Right lobe of liver (tissue), 6 donors: ENCODE measurements at places on chromosomes 12 and 14.

DNA sequence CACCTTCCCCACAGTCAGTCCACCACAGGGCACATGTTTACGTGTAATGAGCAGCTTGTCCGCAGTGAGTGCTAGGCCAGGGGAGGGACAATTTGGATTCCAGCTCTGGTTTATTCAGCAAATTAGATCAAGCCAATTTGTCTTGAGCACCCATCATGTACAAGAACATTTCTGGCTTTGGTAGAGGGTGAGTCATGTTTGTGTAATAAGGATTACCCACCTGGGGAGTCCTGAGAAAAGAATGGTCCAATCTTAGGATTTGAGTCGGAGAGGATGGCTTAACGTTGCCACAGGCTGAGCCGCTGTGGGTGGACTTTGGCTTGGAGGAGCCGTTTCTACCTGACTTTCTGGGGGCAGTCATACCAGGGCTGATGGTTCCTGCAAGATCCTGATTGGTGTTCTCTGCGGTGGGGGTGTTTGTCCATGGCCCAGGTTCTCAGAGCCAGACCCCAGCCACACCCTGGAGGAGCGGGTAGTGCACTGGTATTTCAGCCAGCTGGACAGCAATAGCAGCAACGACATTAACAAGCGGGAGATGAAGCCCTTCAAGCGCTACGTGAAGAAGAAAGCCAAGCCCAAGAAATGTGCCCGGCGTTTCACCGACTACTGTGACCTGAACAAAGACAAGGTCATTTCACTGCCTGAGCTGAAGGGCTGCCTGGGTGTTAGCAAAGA lies 143.7 kb downstream of the SMOC1 start:
- no peak overlapping the region for H3K27ac ChIP-seq
- DNase-seq = no peak
- H3K4me1 ChIP-seq = no peaks in the 10 kb centered on the region
- H3K27me3 ChIP-seq = no peaks in the 10 kb centered on the region
- H3K36me3 ChIP-seq = peaks cover 1% of the 10 kb centered on the region
- no peak overlapping the region for H3K4me3 ChIP-seq

DNA sequence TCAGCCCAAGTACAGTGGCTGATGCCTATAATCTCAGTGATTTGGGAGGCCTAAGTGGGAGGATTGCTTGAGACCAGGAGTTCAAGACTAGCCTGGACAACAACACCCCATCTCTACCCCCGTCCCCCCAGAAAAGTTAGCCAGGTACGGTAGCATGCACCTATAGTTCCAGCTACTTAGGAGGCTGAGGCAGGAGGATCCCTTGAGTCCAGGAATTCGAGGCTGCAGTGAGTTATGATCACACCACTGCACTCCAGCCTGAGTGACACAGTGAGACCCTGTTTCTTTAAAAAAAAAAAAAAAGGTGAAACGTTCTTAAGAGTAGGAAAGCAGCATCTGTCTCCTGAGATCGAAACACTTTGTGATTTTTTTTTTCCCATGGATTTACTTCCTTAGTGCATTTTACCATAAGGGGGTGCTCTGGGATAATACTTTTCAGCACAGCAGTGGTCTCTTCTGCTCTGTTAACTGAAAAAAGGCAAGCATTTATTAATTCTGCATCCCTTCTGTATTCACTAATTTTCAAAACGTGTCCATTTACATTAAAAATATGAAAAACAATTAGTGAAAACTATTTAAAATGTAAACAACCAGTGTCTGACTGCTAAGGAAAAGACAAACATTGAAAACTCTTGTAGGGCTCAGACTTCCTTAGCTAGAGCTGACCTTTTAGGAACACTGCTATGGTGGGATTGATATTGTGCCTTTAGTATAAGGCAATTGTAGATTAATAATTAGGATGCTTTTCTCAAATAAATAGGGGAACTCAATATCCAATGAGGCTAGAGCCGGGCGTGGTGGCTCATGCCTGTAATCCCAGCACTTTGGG lies 31.2 kb upstream of the USP44 start:
- H3K36me3 ChIP-seq = no peaks in the 10 kb centered on the region
- no peaks in the 10 kb centered on the region for H3K27me3 ChIP-seq

DNA sequence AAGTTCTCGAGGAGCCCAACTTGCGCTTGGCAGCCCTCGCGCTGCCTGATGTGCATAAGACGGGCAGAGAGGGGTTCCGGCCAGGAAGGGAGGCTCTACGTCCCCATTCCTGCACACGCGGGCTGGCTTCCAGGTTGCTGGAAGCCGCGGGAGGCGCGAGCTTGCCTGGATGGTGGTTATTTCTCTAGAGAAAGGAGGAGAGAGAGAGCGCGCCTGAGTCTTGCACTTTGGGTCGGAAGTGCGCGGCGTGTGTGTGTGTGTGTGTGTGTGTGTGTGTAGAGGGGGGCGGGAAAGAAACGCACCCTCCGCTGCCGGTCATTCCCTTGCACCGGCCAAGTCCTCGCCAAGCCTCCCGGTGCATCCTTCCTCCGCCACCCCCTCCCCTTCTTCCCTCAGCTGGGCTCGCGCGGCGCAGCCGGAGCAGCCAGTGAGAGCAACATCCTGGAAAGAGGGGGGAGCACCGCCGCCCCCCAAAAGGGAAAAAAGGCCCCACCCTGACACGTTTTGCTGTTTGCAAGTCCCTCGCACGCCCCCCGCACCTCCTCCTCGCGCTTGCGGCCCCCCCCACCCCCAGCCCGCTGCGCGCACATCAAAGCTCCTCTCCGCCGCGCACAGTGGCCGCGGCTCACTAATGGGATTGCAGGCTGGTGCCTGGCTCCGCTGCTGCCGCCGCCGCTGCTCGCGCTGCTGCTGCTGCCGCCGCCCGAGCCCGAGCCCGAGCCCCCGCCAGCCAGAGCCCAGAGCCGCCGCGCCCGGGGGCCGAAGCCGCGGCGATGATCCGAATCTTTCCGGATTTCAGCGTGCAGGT lies 4.4 kb upstream of the NPAS3 start:
- no peak overlapping the region for H3K27ac ChIP-seq
- peaks cover 14% of the 10 kb centered on the region for H3K27me3 ChIP-seq
- no peaks in the 10 kb centered on the region for H3K36me3 ChIP-seq
- DNase-seq = peak; percentile 36

GRCh38 chr14:94097091-94097490 lies 13.4 kb upstream of the IFI27 start:
- H3K4me1 ChIP-seq = no peaks in the 10 kb centered on the region
- DNase-seq = no peak

DNA sequence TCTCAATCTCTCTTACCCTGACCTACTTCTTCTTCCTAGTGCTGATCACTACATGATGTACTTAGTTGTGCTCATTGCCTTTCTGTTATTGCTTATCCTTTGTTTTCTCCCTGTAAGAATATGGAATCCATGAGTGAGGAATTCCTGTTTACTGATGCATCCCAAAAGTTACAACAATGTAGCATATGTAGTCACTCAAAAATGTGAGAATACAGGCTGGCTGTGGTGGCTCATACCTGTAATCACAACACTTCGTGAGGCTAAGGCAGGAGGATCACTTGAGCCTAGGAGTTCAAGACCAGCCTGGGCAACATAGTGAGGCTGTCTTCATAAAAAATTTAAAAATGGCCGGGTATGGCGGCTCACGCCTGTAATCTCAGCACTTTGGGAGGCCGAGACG lies 8.0 kb upstream of the WDR20 start:
- H3K27me3 ChIP-seq = no peaks in the 10 kb centered on the region
- no peak for DNase-seq
- no peaks in the 10 kb centered on the region for H3K4me1 ChIP-seq
- no peak overlapping the region for H3K4me3 ChIP-seq
- no peak overlapping the region for H3K27ac ChIP-seq

- DNase-seq = peak; percentile 1
- no peak overlapping the region for H3K4me3 ChIP-seq
- no peaks in the 10 kb centered on the region for H3K4me1 ChIP-seq
- no peaks in the 10 kb centered on the region for H3K27me3 ChIP-seq
- peaks cover 93% of the 10 kb centered on the region for H3K36me3 ChIP-seq
Measured at GRCh38 chr12:12977231-12977630, 22.8 kb downstream of the HEBP1 start.

GRCh38 chr14:77028384-77029231 lies at the start of gene IRF2BPL:
Gene IRF2BPL, minus strand, starts transcription at chr14:77028708. Its CDS starts 916 bp downstream, at chr14:77027792.
- H3K27me3 ChIP-seq = no peaks in the 10 kb centered on the region
- H3K27ac ChIP-seq = peak within 1 kb of the TSS; percentile 100
- no peaks in the 10 kb centered on the region for H3K36me3 ChIP-seq
- H3K4me3 ChIP-seq = peak within 1 kb of the TSS; percentile 92

- DNase-seq = no peak
- H3K36me3 ChIP-seq = no peaks in the 10 kb centered on the region
- H3K27ac ChIP-seq = no peak overlapping the region
- H3K4me3 ChIP-seq = no peak overlapping the region
Measured at GRCh38 chr12:20409607-20410377, 41.5 kb downstream of the PDE3A start.

DNA sequence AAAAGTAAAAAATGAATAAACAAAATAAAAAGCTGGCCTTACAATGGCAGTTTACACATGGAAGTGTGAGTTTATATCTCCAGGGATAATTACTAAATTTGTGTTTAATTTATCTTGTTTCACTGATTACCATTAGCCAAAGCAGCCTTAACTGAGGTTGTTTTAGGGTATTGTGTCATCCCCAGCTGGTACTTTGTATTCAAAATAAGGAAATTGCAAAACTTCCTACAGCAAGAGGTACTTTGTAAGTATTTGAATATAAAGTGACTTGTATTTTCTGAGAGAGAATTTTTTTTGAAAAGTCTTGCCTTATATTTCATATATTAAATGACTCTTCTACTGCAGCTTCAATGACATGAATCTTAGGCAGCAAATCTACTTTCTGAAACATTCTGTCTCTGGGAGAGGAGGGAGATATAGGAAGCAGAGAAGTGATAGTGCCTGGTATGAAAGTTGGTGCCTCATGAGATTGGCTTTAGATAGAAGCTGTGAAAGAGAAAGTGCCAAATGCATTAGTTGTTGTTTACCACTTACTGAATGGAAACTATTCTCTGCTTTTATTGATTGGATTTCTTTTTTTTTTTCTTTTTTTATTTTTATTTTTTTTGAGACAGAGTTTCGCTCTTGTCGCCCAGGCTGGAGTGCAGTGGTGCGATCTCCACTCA lies 6.7 kb downstream of the FNTB start:
- H3K27me3 ChIP-seq = no peaks in the 10 kb centered on the region
- no peaks in the 10 kb centered on the region for H3K36me3 ChIP-seq
- no peak overlapping the region for H3K4me3 ChIP-seq
- no peak for DNase-seq
- H3K4me1 ChIP-seq = no peaks in the 10 kb centered on the region

DNA sequence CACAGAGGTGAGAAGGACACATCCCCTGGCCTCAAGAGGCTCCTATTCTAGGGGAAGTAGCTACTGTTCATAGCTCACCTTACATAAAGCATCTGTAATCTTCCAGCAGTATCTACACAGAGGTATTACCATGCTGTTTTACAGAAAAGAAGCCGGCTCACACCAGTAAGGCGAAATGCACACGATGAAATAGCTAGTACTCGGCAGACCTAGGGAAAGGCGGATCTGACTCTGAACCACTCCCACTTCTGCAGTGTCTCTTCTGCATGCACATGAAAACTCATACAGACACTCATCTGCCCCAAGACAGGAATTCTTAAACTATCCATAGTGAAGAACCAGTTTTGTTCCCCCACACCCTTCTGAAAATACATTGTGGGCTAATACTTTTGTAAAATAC lies 73.6 kb downstream of the IQSEC3 start:
- no peak overlapping the region for H3K4me3 ChIP-seq
- no peak overlapping the region for H3K27ac ChIP-seq
- no peaks in the 10 kb centered on the region for H3K4me1 ChIP-seq
- DNase-seq = no peak
- H3K36me3 ChIP-seq = no peaks in the 10 kb centered on the region

DNA sequence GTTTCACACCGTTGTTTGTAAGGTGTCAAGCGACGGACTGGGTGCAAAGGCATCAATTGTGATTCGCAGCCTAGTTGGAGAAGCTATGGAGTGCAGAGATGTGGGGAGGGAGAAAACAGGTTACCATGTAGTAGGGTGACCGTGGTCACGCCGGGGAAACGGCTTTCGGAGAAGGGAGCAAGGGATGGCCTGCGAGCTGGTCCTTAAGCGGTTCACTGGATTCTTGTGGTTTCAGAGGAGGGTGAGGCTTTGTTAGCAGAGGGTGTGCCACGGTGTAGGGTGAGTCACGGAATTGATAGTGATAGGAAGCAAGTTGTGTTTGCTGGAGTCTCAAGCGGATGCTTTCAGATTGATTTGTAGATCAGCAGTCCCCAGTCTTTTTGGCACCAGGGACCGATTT lies 2.3 kb downstream of the PIWIL1 start:
- peaks cover 3% of the 10 kb centered on the region for H3K4me1 ChIP-seq
- no peak overlapping the region for H3K4me3 ChIP-seq
- H3K27ac ChIP-seq = no peak overlapping the region
- H3K36me3 ChIP-seq = no peaks in the 10 kb centered on the region
- H3K27me3 ChIP-seq = peaks cover 11% of the 10 kb centered on the region
- no peak for DNase-seq

DNA sequence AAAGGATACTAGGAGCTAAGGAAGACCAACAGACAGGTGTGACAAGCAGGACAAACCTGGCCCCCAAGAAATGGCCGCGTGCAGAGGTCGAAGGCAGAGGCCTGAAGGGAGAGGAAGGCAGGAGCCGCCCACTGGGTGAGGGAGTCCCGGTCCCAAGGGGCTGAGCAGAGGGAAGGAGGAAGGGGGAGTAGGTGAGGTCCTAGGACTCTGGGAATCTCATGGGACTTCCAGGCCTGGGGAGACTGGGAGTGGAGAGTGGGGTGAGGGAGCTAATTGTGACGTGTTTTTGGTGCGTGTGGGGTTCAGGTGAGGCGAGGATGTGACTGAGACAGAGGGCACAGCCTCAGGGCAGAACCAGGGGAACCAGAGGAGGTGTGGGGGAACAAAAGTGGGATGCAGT lies 11.7 kb upstream of the FLVCR2 start:
- H3K4me1 ChIP-seq = no peaks in the 10 kb centered on the region
- no peak overlapping the region for H3K4me3 ChIP-seq
- H3K36me3 ChIP-seq = no peaks in the 10 kb centered on the region
- H3K27me3 ChIP-seq = no peaks in the 10 kb centered on the region
- no peak overlapping the region for H3K27ac ChIP-seq
- no peak for DNase-seq

DNA sequence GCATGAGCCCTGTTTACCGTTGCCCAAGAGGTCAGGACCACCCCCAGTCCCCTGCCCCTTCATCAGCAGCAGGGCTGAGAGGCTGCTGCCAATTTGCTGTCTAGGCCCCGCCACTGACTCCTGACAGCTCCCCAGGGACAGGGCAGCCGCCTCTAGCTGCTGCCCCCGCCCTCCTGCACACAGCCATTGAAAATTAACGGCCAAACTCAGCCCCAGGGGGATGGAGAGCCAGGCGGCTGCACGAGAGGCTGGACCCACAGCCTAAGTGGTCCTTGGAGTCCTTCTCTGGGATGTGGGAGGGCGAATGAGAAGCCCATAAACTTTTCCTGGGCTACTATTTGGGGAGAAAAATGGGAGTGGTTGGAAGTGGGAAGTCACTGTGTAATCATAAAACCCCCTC lies 4.6 kb downstream of the FOXN4 start:
- DNase-seq = no peak
- no peaks in the 10 kb centered on the region for H3K4me1 ChIP-seq
- H3K4me3 ChIP-seq = no peak overlapping the region
- no peak overlapping the region for H3K27ac ChIP-seq
- H3K27me3 ChIP-seq = no peaks in the 10 kb centered on the region
- H3K36me3 ChIP-seq = no peaks in the 10 kb centered on the region

- H3K27me3 ChIP-seq = no peaks in the 10 kb centered on the region
- no peak overlapping the region for H3K27ac ChIP-seq
Measured at GRCh38 chr12:43921666-43922337, 85.9 kb downstream of the TMEM117 start.

GRCh38 chr14:100256339-100256895 lies 17.5 kb downstream of the YY1 start:
- no peak overlapping the region for H3K4me3 ChIP-seq
- H3K27me3 ChIP-seq = no peaks in the 10 kb centered on the region
- no peaks in the 10 kb centered on the region for H3K4me1 ChIP-seq
